ENCODE measurements at places on chromosomes 1 and 21. TPM values are rescaled to one million over a fixed set of nuclear protein-coding genes. Genes with fewer than 3 reads are reported as not detected.
A peak's percentile ranks its signal among the peaks of the same experiment; 100 is the strongest.

DNA sequence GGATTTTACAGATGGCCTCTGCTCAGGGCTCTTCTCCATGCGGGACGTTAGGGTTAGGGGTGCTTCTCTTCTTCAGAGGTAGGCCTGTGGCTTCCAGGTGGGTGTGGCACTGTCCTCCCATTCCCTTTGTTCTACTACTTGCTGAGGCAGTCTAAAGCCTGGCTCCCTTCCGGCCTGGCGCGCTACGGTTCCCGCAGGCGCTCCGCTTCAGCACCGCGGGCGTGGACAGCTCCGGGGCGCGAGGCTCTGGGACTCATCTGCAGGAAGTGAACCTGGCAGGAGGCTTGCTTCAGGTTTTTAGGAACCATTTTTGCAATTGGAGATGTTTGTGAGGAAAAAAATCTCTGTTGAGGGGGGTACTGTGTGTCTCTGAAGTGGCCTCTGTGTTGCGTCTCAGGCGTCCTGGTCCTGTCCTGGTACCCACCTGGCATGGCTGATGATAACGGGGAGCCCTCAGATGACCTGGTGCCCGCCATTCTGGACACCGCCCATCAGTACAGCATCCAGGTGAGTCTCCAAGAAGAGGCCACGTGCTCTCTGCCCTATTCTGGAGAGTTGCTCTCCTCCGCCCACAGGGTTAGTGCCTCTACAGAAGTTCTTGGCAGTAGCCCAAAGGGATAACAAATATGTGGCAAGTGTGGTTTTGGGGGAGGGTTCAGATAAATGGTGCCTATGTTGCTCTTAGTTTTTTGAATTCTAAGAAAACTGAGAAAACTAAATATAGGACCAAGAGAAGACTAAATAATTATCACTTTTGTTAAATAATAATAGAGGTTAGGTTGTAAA lies 1.9 kb downstream of the MANEAL start:
- no peak for DNase-seq

DNA sequence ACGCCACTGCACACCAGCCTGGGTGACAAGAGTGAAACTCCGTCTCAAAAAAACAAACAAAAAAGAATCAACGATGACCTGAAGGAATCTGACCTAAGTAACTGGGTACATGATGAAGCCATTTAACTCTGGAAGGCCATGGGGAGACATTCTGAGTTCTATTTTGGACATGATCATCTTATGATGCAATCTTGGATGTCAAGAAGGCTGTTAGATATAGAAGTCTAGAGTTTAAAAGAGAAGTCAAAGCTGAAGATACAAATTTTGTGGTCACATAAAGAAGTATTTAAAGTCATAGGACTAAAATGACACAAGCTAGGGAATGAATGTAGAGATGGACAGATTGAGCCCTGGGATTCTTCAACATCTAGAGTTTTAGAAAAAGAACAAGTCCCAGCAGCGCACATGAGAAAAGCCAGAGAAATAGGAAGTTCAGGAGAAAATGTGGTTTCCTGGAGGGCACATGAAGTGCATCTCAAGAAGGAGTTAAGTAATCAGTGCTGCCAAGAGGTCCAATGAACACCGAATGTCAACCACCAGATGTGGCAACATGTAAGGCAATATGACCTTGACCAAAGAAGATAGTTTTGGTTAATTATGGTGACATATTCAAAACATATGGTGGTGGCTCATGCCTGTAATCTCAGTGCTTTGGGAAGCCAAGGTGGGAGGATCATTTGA lies 26.8 kb downstream of the ELK4 start:
- peak; percentile 28 for DNase-seq

DNA sequence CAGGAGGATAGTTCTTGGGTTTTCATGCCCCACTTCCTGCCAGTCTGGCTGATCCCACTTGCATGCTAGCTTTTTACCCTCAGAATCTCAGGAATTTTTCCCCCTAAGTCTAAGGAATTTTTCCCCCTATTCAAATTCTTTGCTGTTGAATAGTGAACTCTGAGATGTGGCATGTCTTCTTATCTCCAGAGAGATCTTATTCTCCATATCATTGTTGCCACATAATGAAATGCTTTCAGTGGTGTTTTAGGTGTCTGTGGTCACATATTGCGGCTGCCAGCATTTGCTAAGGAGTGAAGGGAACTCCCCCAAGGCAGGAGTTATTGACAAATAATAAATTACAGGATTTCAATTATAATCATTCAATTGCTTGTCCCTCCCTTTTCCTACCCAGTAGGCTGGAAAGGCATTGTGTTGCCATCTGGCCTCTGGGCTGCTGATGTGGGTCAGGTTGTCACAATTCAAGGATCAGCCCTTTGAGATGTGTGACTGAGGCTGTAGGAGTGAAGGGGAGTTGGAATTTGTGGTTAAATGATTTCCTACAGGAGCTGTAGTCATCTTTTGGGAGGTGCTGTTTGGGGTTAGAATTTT lies 3.9 kb upstream of the FLG start:
- DNase-seq, result no peak

GRCh38 chr1:55600242-55600641 lies 385.1 kb upstream of the USP24 start:
- no peak for DNase-seq

- no peak for DNase-seq
Observed at GRCh38 chr1:24285231-24285630, 33.9 kb upstream of the GRHL3 start.

- DNase-seq, result no peak
Observed at GRCh38 chr1:204154568-204155255, 2.9 kb upstream of the ETNK2 start.

GRCh38 chr21:46556802-46557201 lies 48.1 kb downstream of the S100B start:
- DNase-seq, result no peak

GRCh38 chr1:186882372-186883134 lies 53.8 kb downstream of the PLA2G4A start:
- DNase-seq, result no peak

DNA sequence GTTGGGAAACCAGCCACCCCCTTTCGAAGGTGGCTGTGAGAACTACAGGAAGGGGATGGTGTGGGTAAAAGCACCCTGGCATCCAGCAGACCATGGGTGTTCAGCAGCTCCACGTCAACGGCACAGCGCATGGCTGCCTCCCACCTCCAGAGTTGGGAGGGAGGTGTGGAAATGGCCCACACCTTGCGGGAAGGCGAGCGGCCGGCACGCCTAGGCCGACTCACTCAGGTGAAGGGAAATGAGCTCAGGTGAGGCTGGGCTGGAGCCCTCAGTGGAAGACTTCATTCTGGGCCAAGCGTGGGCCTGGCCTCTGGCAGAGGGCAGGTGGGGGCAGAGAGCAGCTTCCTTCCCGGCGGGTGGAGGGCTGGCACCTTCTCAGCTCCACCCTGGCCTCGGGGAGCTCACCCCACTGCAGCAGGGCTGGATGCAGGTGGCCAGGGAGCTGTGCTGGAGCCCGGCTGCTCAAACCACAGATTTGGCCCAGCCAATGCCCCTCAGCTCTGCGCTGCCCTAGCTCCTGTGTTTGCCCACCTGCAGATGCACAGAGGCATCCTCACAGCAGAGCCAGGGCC lies 24.8 kb upstream of the ALDH4A1 start:
- DNase-seq, result no peak

GRCh38 chr1:57655161-57655560 lies 231.3 kb upstream of the DAB1 start:
- no peak for DNase-seq

DNA sequence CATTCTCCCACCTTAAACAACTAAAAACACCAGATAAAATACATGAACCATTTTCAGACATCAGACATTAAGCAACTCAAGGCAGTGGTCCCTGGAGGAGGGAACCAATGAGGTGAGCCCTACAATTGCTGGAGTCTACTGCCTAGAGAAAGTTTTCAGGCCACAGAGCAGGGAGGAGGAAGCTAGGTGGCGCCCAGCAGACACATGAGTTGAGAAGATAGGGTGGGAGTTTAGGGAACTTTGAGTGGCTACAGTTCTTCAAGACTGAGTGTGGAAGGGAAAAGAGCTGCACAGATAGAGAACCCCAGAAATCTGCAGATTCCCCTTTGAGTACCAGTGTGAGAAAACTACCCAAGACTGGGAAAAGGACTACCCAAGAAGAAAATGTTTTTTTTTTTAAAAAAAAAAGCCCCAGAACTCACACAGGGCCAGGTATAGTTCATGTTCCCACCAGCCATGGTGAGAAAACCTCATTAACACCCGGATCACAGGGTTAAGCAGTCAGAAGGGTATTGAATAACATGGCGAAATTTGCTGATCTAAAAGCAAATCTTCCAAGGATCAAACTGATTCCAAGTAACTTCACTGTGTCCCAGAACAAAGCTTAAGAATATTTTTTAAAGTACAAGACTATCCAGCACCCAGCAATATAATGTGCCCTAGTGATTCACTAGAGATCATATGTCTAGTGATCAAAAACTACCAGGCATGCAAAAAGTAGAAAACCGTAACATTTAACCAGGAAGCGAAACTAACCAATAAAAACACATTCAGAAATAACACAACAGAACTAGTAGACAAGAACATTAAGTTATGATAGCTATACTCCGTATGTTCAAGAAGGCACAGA lies 12.0 kb downstream of the ALDH9A1 start:
- no peak for DNase-seq

- DNase-seq, result peak; percentile 42
Observed at GRCh38 chr1:205585835-205586785, 45.7 kb downstream of the ELK4 start.

DNA sequence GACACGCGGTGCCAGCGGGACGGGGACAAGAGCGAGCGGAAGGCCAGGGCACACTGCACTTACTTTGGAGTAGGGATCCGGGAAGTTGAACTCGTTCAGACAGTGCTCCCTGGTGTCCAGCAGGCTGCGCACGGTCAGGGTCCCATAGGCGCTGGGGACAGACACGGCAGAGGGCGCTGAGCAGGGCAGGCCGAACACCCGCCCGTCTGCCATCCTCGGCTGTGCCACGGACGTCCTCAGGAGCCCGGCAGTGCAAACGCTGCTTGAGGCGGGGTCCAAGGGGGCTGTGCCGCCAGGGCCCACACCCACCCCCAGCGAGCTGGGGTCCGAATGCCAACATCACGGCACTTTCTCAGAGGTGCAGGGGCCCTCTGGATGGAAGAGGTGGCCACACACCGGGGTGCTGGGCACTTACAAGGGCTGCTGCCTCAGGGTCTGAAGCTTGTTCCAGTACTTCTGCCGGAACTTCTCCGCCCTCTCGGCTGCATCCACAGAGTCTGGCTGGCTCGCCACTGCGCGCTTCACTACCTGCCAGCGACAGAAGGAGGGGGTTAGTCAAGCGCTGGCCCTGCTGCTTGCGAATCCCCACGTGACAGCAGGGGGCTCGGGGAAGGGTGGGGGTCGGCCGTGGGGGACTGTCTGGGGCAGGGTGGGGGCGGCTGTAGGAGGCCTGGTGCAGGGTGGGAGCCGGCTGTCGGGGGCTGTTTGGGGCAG lies 12.3 kb downstream of the PANK4 start:
- no peak for DNase-seq

- no peak for DNase-seq
Observed at GRCh38 chr1:10852018-10852417, 55.6 kb upstream of the CASZ1 start.

DNA sequence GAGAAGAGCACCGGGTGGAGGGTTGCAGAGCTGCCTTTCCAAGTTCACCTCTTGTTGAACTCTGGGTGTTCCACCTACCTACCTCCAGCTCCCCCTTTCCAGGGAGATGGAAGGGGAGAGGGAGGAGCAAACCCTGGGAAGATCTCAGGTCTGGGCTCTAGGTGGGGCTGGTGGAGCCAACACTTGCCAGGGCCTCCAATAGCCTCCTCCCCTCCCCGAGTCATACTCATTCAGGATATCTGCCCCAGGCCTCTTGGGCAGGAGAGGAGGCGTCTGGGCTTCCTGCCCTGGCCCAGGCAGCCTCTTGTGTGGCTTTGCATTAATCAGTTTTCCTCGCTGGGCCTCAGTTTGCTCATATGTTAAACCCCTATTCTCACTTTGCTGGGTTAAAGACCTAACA lies 13.4 kb downstream of the RAP1GAP start:
- no peak for DNase-seq

- peak; percentile 85 for DNase-seq
Observed at GRCh38 chr1:86155807-86156565, 586 bp downstream of the COL24A1 start.

DNA sequence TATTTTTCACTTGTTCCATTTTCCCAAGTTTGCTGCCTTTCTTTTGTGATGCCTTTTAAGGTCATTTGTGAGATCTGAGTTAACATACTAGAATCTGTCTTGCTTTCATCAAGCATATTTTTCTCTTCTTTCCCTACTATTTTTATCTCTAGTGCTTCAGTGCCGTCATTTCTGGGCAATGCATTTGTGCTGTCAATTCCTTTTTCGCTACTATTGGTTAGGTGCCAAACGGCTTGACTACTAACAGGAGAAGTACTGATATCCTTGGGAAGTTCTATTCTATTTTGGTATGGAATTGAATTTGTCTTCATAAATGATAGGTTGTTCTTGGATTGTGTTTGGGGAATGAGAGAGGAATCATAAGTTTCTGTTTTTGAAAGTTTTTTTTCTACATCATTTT lies 42.2 kb downstream of the LRRC53 start:
- no peak for DNase-seq

GRCh38 chr21:15433091-15433490 lies 296.7 kb upstream of the USP25 start:
- no peak for DNase-seq

- DNase-seq, result no peak
Observed at GRCh38 chr1:229839800-229840199, 213.8 kb downstream of the URB2 start.

Gene FUCA1
- total RNA-seq, result 21.9 TPM

Gene C1orf226
- 8.2 TPM for total RNA-seq

Gene ZZZ3
- total RNA-seq, result 65.9 TPM

Gene FAM78B
- 5.4 TPM for total RNA-seq

Gene SEC22B
- 27.3 TPM for total RNA-seq

Gene SPRR2A
- total RNA-seq, result not detected

Gene LAMB3
- 0.14 TPM for total RNA-seq

Gene GSTM1
- total RNA-seq, result 12.7 TPM

Gene SLAMF6
- 1.1 TPM for total RNA-seq

Gene LRRIQ3
- total RNA-seq, result 0.81 TPM

Gene CLEC20A
- not detected for total RNA-seq

Gene MIXL1
- total RNA-seq, result not detected

Gene TMPRSS15
- not detected for total RNA-seq

Gene SELENON
- 37.4 TPM for total RNA-seq
